Activated CD4-positive, alpha-beta memory T cell treated with anti-CD3 and anti-CD28 coated beads, Interleukin-2, amount 10 ng/mL, durations not matched to agents 7 days and 5 days (primary cell): ENCODE measurements at places on chromosomes 16 and 17. TPM values are rescaled to one million over a fixed set of nuclear protein-coding genes. Genes with fewer than 3 reads are reported as not detected.
A peak's percentile ranks its signal among the peaks of the same experiment; 100 is the strongest.

- no peak overlapping the region for H3K4me3 ChIP-seq
- H3K4me1 ChIP-seq, result peaks cover 19% of the 10 kb centered on the region
- peaks cover 1% of the 10 kb centered on the region for H3K27me3 ChIP-seq
- DNase-seq, result no peak
- H3K27ac ChIP-seq, result no peak overlapping the region
Measured at GRCh38 chr17:10125531-10126275, 72.7 kb downstream of the GAS7 start.

DNA sequence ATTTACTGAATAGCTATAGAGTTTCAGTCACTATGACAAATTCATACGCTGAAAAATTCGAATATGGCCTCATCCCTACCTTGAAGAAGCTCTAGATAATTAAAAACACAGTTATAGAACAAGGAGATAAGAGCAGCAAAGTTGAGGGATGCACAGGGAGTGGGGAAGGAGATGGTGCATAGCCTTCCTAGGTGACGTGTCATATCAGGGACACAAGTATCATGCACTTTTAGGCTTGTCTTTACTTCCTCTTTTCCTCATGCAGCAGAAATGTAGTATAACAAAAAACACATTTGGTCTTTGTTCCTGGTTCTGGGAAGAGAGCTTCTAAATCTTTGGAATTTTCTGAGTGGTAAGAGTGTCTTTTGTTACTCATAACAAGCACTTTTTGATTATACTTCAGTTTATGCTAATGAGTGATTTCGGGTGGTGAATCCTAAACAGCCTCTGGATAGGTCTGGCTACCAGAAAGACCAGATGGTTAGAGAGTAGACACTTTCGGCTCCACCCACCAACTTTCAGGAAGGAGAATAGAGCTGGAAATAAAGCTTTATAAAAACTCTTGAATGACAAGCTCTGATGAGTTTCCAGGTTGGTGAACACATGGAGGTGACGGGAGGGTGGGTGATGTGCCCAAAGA is 341.4 kb downstream of the UTP18 start:
- no peaks in the 10 kb centered on the region for H3K36me3 ChIP-seq
- no peak overlapping the region for H3K4me3 ChIP-seq
- H3K27me3 ChIP-seq, result no peaks in the 10 kb centered on the region
- no peak for DNase-seq
- H3K27ac ChIP-seq, result no peak overlapping the region

DNA sequence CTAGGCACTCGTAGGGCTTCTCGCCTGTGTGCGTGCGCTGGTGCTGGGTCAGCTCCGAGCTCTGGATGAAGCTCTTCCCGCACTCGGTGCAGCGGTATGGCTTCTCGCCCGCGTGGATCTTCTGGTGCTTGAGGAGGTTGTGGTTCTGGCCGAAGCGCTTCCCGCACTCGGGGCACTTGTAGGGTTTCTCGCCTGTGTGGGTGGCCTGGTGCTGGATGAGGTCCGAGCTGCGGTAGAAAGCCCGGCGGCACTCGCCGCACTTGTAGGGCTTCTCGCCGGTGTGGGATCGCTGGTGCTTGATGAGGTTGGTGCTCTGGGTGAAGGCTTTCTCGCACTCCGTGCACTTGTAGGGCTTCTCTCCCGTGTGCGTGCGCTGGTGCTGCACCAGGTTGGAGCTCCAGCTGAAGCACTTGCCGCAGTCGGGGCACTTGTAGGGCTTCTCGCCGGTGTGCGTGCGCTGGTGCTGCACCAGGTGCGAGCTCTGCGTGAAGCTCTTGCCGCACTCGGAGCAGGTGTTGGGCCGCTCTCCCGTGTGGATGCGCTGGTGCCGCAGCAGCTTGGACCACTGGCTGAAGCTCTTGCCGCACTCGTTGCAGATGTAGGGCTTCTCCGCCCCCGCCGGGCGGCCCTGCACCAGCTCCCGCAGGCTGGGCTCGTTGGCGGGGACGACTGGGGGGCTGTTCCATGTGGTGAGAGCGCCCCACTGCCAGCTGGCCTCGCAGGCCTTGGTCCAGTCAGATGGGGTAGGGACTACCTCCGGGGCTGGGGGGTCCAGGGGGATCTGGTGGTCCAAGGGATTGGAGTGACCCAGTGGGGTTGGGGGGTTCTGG is 3.5 kb downstream of the ZNF629 start:
- DNase-seq, result no peak
- H3K4me3 ChIP-seq, result no peak overlapping the region
- H3K27me3 ChIP-seq, result peaks cover 29% of the 10 kb centered on the region
- H3K27ac ChIP-seq, result no peak overlapping the region

DNA sequence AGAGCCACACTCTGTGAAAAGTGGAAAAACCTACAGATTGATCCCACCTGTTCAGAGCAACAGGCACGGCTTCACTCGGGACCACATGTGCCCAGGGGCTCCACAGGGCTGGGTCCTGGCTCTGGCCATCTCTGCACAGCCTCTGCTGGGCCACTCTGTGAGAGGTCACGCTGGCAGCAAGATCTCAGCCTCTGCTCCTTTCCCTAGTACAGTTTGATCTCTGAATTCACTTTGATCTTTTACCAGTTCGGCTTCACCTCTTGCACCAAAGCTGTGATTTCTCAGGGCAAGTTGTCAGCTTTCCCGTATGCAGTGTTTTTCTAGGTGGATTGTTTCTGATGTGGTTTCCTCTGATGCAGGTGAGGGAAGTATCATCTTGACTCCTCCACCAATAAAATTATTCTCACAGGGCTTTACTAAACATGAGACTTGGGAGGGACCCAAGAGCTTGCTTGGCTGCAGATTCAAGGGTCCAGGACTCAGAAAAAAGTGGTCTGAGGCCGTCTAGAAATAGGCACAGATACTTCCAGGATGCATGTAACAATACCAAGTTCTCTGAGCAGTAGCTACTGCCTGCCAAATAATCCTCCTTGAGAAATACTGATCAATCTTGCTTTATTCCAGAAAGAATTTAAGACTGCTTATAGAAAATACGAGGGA is 24.0 kb upstream of the ALDH3A1 start:
- peaks cover 36% of the 10 kb centered on the region for H3K4me1 ChIP-seq
- H3K4me3 ChIP-seq, result no peak overlapping the region
- peaks cover 11% of the 10 kb centered on the region for H3K36me3 ChIP-seq
- no peak for DNase-seq
- peak overlapping the region; percentile 11 for H3K27ac ChIP-seq

DNA sequence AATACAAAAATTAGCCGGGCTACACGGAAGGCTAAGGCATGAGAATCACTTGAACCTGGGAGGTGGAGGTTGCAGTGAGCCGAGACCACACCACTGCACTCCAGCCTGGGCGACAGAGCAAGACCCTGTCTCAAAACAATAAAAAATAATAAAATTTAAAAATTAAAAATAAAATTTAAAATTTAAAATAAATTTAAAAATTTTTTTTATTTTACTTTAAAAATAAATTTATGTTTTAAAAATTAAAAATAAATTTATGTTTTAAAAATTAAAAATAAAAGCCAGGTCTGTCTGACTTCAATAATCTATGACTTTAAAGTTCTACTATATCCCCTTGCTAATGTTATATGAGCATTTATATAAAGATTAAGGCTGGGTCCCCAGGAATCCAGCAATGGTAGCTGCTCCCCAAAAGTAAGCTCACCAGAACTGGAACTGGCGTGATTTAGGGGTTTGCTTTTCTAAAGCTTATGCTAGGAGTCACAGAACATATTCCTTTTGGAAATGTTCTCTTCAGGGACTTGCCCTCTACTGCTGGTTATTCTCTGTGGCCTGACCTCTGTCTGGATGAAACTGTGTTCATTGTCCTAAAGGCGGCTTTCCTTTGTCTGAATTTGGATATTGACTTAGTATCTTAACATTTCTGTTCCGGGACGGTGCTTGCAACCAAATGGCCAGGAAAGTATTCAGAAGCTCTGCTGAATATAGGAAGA is 140.2 kb upstream of the NOL11 start:
- no peaks in the 10 kb centered on the region for H3K36me3 ChIP-seq
- no peaks in the 10 kb centered on the region for H3K27me3 ChIP-seq
- H3K4me3 ChIP-seq, result no peak overlapping the region
- H3K4me1 ChIP-seq, result peaks cover 4% of the 10 kb centered on the region
- DNase-seq, result no peak

DNA sequence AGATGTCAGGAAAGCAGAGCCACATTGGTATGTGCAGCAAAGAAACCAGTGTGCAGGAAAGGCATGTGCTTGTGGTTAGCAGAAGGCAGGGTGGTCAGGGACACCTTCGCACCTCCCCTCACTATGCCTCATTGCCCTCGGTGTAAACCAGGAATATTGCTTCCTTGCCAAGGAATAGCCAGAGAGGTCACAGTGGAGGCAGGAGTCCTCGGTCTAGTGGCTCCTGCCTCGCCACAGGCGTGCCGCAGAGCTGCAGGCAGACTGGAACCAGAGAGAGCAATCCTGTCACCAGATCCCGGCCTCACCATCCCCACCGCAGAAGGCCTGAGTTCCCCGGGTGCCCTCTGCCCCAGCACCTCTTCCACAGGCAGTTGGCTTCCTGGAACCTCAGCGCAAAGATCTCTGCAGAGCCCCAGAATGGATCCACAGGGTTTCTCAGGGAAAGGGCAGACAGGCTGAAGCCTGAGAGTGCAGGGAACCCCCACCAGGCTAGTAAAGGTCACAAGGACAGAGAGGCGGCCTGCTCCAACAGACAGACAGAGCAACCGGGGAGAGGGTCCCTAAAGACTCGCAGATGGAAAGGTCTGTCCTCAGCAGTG is 21.6 kb downstream of the CCDC182 start:
- peaks cover 2% of the 10 kb centered on the region for H3K4me1 ChIP-seq
- H3K36me3 ChIP-seq, result no peaks in the 10 kb centered on the region
- no peak overlapping the region for H3K27ac ChIP-seq

GRCh38 chr17:68006797-68007196 is 10.5 kb upstream of the C17orf58 start:
- no peaks in the 10 kb centered on the region for H3K36me3 ChIP-seq
- no peaks in the 10 kb centered on the region for H3K27me3 ChIP-seq
- DNase-seq, result no peak
- no peak overlapping the region for H3K27ac ChIP-seq

DNA sequence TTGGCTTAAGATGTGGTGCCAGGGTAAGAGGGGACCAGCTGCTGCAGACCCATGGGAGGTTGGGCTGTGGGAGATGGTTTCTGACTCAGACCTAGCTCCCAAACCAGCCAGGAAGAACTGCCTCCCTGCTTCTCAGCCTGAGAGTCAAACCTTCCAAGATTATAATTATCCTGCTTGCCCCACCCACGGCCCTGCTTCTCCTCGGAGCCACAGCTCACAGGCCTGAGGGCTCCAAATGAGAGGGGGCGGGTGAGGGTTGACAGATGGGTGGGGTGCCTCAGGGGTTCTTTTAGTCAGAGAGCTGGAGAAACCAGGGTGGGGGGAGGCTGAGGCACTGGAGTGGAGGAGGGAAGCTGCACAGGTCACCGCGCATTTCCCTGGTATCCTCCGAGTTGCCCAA is 28.7 kb upstream of the GRIN2A start:
- no peak overlapping the region for H3K4me3 ChIP-seq
- H3K36me3 ChIP-seq, result no peaks in the 10 kb centered on the region
- H3K27ac ChIP-seq, result no peak overlapping the region
- DNase-seq, result no peak

The CA10 gene
- not detected for total RNA-seq

The CSH1 gene
- not detected for total RNA-seq
